ENCODE measurements at places on chromosomes 6 and 20.

DNA sequence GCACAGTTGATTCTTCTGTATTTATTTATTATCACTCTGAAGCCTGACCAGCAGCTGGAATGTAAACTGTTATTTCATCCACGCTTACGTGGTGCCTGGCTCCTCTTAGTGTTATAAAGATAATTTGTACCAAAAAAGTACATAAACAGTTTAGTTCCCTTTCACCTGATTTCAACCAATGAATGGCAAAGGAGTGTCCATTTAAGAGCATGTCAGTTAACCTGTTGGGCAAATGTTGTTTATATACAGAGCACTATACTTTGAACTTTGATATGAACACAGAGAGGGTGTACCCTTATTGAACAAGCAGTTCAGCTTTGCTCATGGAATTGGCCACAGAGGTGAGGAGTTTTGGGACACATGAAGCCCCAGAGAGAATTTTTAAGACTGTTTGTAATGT lies 7.2 kb upstream of the CTCFL start:
- DNase-seq: no peak

GRCh38 chr6:157527471-157527907 lies 146.5 kb downstream of the ZDHHC14 start:
- no peak for DNase-seq

DNA sequence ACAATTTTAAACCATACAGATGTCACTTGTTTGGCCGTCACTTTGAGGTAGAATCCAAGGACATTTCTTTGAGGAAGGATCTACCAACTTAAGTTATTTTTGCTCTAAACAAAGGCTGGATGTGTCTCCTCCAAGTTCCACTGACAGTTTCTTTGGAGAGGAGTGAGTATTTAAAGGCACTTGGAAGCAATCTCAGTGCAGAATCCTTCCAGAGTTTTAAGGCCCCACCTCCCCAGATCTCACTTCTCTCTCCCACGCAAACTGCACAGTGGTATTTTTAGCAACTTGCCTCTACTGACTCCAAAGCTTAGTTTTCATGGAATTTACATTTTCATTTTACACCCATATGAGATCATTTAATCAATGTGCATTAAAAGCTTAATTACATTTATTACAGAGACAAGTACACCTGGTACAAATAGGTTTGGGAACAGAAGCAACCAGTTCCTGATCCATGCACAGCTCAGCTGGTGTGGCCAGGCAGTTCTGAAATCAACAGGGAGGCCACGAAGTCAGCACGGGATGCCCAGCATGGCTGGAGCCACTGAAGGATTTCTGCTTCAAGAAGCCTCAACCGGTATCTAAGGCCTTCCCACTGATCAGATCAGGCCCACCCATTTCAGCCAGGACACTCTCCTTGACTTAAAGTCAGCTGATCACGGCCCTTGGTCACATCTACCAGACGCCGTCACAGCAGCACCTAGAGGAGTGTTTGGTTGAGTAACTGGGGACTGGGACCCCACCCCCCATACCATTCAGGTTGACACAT lies 109.8 kb downstream of the SYCP2 start:
- no peak for DNase-seq

- no peak for DNase-seq
Measured at GRCh38 chr20:4104045-4104444, 88.7 kb upstream of the RNF24 start.

DNA sequence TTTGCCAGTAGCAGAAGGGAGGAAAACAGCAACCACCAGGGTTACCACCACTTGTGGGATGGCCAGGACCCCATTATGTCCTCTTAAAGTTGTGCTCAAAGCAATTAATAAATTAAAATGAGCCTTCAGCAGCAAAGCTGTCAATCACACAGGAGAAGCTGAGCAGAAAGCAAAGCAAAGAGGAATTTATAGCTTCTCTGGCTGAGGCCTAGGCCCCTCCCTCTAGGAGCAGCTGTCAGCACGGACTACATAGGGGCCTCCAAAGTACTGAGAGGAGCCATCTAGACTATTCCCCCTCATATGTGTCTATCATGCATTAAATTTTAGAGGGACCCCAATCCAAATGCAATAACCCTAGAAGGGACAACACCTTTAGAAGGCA lies 6.4 kb downstream of the CCND3 start:
- DNase-seq: no peak

DNA sequence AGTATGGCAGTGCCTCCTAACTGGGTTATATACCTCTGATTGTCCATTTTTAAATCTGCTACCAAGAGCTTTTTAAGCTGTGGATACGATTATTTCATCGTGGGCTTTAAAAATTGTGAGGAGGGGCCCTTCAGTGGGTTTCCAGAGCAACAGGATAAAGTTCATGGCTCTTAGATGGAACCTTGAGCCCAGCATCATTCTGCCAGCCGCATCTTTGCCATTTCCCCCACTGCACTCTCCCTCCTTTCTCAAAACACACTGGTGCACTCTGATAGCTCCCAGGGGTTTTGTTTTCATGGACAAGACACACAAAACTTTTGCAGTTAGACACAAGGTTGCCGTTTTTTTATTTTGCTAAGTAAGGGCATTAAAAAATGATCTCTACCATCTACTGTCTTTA lies 54.1 kb downstream of the RREB1 start:
- no peak for DNase-seq

DNA sequence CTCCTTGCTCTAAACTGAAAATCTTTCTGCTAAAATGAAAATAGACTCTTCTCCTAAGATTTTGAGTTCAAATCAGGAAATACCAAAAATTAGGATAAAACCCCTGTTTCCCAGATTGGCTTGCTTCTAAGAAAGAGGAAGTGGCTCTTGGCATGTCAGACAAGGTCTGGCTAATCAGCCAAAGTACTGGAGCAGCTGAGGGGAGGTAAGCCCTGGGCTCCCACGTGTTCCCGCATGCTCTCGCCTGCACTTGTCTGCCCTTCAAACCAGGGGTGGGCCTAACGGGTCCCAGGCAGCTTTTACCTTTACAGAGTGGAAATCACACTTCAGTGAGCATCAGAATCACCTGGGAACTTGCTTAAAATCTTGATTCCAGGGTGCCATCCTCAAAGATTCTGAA lies 43.2 kb upstream of the GABRR1 start:
- no peak for DNase-seq

- DNase-seq: no peak
Measured at GRCh38 chr6:90328004-90328403, 31.4 kb upstream of the BACH2 start.

DNA sequence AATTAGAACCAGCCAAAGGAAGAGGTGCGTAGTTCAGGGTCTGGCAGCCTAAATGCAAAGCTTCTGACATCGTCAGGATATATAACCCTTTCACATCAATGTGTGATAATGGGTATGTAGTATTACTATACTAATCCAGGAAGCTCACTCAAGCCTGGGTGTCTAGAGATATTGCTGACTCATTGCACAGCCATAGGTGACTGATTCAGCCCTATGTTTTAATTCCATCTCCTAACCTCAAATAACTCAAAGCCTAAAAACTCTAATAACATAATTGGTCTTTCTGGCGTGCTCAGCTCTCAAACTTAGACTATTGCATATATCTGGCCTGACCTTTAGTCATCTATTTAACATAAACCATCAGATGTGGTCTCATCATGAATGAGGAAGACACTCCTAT lies 658.4 kb downstream of the TBC1D32 start:
- no peak for DNase-seq

- no peak for DNase-seq
Measured at GRCh38 chr6:80543598-80544222, 437.2 kb downstream of the BCKDHB start.

- no peak for DNase-seq
Measured at GRCh38 chr6:117326396-117326795, 61.0 kb downstream of the VGLL2 start.

DNA sequence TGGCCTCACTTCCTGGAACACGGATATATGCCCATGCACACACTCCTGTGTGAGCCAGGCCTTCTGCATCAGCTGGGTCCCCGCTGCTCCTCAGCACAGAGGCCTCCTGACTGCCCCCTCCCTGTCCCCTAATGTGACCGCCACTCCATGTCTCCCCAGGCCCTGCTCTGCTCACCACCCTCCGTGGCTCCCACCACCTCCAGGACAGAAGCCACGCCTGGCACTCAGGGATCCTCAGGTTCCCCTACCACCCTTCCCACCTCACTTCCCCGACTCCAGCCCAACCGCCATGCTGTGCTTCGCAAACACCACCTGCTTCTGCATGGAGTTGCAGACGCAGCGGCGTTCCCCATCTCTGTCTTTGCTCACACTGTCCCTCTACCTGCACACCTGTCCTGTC lies 4.3 kb upstream of the SRC start:
- DNase-seq: no peak

DNA sequence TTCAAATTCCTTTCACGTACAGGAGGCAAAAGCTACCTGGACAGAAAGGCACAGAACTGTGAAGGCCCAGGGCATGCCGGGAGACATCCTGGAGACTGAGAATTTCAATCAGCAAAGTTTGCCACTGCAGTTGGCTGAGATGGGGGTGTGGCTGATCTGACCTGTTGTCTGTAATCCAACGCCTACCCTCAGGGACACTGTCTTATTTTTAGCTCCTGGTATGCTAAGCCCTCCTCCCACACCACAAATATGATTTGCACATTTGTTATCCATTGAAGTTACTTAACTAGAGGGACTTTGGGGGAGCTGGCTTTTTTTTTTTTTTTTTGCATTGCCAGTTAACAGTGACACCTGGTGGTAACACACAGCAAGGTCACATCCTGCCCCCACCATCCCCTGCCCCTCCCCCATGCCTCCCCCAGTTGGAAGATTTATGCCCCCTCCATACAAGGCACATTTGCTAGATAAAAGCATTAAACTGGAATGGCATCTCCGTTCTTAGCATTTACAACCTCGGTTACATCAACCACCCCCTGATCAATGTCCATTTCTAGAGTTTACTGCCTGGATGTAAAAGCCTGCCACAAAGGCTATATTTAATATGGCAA lies 40.4 kb downstream of the TTI1 start:
- DNase-seq: no peak

GRCh38 chr6:37971266-37971665 lies 151.7 kb downstream of the ZFAND3 start:
- DNase-seq: no peak

DNA sequence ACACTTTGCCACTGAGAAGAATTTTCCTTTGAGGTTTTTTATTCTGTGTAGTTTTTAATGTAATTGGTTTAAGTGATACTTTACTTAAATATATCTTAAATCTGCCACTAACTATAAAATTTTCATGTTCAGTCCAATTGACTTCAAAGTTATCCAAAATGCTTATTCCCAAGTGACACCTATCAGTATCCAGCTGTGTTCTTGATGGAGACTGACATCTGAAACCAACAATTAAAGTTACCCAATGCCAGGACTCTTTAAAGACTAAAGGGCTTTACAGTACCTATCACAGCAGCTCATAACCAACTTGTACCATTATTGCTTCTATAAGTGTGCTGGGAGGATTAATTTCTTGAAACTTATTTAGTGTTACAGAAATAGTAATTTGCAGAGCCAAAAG lies 13.8 kb upstream of the EYA4 start:
- DNase-seq: no peak

DNA sequence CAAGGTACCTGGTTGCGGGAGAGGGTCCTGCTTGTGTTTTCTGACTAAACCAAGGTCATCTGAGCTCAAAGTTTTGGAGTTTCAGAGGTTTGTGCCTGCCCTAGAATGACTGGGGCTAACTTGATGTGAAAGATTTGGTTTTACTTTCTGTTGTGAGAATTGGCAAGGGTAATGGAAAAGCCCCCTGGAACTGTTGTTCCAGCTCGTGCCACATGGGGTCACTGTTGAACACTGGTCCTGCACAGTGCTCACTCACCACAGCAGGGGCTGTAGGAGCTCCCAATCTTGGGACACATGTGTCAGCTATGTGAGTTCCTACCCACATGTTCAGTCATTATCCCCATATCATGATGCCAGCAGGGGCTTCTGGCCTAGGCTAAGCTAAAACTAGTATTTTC lies 6.5 kb downstream of the TGM6 start:
- DNase-seq: peak; percentile 34

GRCh38 chr6:72553531-72554511 lies 68.0 kb upstream of the KCNQ5 start:
- DNase-seq: no peak

DNA sequence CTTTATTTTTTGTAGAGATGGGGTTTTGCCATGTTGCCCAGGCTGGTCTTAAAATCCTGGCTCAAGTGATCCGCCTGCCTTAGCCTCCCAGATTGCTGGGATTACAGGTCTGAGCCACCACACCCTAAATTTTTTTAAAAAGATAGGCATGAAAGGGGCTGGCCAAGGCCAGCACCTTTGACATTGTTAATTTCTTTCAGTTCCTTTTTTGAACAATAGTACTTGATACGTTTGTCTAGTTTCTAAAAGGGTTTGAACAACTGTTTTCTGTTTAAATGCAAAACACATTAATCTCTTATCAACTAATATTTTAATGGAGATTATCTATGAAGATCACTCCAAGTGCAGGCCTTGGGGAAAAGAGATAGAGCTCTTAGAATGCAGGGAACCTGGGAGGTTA lies 37.6 kb upstream of the PTPRK start:
- DNase-seq: no peak

GRCh38 chr6:127952831-127953230 lies 52.0 kb upstream of the THEMIS start:
- no peak for DNase-seq

DNA sequence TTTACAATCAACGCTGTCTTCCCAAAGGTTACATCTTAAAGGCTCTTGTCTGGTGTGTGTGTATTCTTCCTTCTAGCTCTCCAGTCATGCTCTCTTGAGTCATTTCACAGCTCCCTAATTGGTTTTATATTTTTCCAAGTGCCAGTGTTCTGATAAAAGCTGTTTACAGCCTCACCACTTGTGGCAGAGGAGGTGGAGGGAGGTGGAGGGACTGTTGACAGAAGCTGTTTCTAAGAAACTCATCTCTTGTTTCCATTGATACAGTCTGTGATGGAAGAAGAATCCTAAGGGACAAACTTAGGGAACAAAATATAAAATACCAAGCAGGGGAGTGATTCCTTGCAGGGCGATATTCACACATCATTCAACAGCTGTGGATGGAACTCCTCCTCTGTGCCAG lies 64.0 kb downstream of the QRSL1 start:
- DNase-seq: no peak

GRCh38 chr20:59222253-59223181 lies 58.9 kb downstream of the ZNF831 start:
- peak; percentile 77 for DNase-seq

- no peak for DNase-seq
Measured at GRCh38 chr6:48733581-48733980, 622.6 kb upstream of the PTCHD4 start.

GRCh38 chr6:167499161-167499660 lies 174.3 kb downstream of the TTLL2 start:
- no peak for DNase-seq

DNA sequence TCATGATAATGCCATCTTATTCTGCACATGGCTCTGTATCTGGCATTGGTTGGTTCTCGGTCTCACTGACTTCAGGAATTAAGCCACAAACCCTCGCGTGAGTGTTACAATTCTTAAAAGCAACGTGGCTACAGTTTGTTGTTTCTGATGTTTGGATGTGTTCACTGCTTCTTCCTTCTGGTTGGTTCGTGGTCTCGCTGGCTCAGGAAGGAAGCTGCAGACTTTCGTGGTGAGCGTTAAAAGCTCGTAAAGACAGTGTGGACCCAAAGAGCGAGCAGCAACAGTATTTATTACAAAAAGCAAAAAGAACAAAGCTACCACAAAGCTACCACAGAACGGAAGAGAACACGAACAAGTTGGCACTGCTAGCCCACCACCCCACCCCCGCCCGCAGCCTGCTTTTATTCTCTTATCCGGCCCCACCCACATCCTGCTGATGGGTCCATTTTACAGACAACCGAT lies 51.1 kb downstream of the MYLIP start:
- DNase-seq: no peak

- no peak for DNase-seq
Measured at GRCh38 chr20:2708073-2708415, 15.5 kb downstream of the EBF4 start.

GRCh38 chr6:6812427-6812826 lies 223.9 kb downstream of the LY86 start:
- no peak for DNase-seq

Measured in stimulated activated CD8-positive, alpha-beta memory T cell treated with anti-CD3 and anti-CD28 coated beads, Interleukin-7, amount 100 ng/mL, for 24 hours (primary cell).